ENCODE measurements at places on chromosomes 12 and 14. TPM values are rescaled to one million over a fixed set of nuclear protein-coding genes. Genes with fewer than 3 reads are reported as not detected.

GRCh38 chr12:71477609-71478008 lies 38.0 kb downstream of the LGR5 start:
- DNase-seq, result no peak

DNA sequence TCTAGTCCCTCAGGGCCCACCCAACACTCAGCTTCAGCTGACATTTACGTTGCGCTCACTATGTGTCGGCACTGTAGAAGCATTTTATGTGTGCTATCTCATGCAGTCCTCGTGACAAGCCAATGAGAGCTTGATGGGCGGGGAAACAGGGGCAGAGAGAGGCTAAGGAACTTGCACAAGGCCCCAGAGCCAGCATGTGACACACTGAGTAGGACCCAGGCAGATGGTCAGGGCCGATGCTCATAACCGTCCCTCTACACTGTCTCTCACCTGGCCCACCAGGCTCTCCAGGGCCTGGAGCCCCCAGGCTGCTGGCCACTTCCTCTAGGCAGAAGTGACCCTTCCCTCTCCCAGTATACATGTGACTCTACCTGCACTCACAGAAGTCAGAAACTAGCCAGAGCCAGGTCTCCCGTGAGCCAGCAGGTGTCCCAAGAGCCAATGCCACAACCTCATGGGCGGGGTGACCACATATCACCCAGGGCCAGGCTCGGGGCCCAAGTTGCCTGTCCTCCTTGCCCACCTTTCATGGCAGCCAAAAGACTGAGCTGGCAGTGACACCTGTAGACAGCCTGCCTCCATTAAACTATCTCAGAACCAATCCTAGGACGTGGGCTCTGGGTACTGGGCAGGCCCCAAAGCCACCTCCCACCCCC lies 38.3 kb downstream of the TTC7B start:
- DNase-seq, result no peak

GRCh38 chr14:102622262-102622885 lies 29.9 kb downstream of the RCOR1 start:
- DNase-seq, result no peak

GRCh38 chr14:92973798-92974372 lies 50.9 kb downstream of the CHGA start:
- DNase-seq, result no peak

GRCh38 chr14:93944348-93945069 lies 17.4 kb downstream of the FAM181A start:
- DNase-seq, result no peak

DNA sequence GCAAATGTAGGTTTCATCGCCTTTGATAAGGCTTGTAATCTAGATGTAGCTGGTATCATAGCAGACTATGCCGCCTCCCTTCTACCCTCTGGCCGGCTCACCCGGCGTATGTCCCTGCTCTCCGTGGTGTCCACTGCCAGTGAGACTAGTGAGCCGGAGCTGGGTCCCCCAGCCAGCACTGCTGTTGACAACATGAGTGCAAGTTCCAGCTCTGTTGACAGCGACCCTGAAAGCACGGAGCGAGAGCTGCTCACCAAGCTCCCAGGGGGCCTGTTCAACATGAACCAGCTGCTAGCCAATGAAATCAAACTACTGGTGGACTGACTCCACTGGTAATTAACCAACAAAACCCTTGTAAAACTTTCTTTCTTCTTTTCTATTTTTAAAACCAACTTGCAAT lies 49.0 kb upstream of the A2ML1 start:
- no peak for DNase-seq

GRCh38 chr12:111806304-111806703 lies 35.7 kb upstream of the MAPKAPK5 start:
- DNase-seq, result no peak

GRCh38 chr12:109833307-109834189 lies at the start of gene TRPV4:
Gene TRPV4, minus strand, starts transcription at chr12:109833398. Its CDS starts 18,602 bp downstream, at chr12:109814796.
- DNase-seq, result no peak

- no peak for DNase-seq
Measured at GRCh38 chr12:66638666-66639065, 40.2 kb downstream of the GRIP1 start.

- DNase-seq, result no peak
Measured at GRCh38 chr14:51738754-51739153, 87.0 kb downstream of the FRMD6 start.

DAO gene
- total RNA-seq, result not detected

SIX1 gene
- total RNA-seq, result 2.6 TPM

HOXC12 gene
- not detected for total RNA-seq

CCDC198 gene
- total RNA-seq, result not detected

MUCL1 gene
- 95.6 TPM for total RNA-seq

FBXO33 gene
- 21.5 TPM for total RNA-seq

LIN7A gene
- total RNA-seq, result 12.8 TPM

Data from breast epithelium (tissue), 4 donors.